CD4-positive, alpha-beta memory T cell (primary cell): ENCODE measurements at places on chromosomes 7 and 10. TPM values are rescaled to one million over a fixed set of nuclear protein-coding genes. Genes with fewer than 3 reads are reported as not detected.

ARHGAP22 gene
- 0.83 TPM for total RNA-seq

UTF1 gene
- total RNA-seq: not detected

DNA sequence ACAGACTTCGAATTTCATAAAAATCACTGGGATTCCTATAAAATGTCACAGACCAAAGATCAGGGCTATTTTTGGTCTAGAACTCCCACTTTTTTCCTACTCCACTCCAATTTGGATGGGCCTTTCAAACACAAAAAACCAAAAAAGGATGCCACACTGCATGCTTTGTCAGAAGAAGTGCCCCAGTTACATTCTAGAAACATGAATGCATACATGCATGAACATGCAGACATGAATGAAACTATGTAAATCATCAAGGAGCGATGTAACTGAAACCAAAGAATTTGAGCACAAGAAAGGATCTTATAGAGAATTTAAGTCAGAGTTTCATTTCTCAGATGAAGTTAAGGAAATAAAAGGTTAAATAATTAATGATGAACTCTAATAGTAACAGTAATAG is 31.8 kb upstream of the FAM133B start:
- DNase-seq: no peak

PRKG1 gene
- total RNA-seq: 0.20 TPM

UPF2 gene
- total RNA-seq: 35.2 TPM

DNA sequence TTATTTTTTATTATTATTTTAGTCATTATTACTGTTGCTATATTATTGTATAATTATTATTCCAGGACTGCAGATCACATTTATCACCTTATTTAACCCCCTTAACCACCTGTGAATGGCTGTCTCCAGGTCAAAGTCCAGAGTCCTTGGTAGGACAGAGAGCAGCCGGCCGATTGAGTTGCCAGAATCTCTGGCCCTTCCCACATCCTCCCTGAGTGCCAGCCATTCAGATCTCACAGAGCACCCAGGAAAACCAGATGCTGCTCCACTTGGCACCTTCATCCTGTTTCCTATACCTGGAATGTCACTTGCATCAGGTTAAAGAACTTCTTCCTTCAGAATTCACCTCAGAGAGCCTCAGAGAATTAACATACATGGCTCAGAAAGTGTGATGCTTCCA is 101.1 kb downstream of the ELAPOR2 start:
- DNase-seq: no peak

- DNase-seq: no peak
Observed at GRCh38 chr10:3468919-3469638, 296.5 kb upstream of the PITRM1 start.
